ENCODE measurements at places on chromosomes 1 and 21.

DNA sequence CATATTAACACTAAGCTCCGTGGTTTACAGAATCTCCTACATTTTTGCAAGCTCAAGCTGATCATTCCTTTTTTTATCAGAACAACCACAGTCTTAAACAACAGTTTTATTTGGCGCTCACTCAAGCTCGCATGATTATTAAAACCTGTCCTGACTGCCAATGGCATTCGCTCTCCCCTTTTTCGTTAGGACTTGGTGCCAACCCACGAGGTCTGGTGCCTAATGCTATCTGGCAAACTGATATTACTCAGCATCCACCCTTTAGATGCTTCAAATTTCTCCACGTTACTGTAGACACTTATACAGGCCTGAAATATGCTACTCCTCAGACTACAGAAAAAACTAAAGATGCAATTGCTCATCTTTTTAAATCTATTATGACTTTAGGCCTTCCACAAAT is 23.0 kb upstream of the ITLN1 start:
- DNase-seq = no peak

- no peak for DNase-seq
These were observed 9.1 kb downstream of the INAVA start for GRCh38 chr1:200903793-200904192.

GRCh38 chr1:174075245-174075692 is 53.1 kb upstream of the RC3H1 start:
- DNase-seq = no peak

- DNase-seq = no peak
These were observed 68.1 kb upstream of the SLC45A1 start for GRCh38 chr1:8249838-8250237.

GRCh38 chr1:246153796-246154212 is 353.3 kb downstream of the SMYD3 start:
- DNase-seq = no peak

GRCh38 chr1:19073311-19074186 is 117.1 kb upstream of the IFFO2 start:
- no peak for DNase-seq

GRCh38 chr1:2180297-2181245 is 14.0 kb downstream of the FAAP20 start:
- DNase-seq = no peak

GRCh38 chr1:9352377-9353134 is 59.9 kb downstream of the SPSB1 start:
- DNase-seq = no peak

- DNase-seq = no peak
These were observed 117.4 kb upstream of the SLC45A1 start for GRCh38 chr1:8200317-8201115.

DNA sequence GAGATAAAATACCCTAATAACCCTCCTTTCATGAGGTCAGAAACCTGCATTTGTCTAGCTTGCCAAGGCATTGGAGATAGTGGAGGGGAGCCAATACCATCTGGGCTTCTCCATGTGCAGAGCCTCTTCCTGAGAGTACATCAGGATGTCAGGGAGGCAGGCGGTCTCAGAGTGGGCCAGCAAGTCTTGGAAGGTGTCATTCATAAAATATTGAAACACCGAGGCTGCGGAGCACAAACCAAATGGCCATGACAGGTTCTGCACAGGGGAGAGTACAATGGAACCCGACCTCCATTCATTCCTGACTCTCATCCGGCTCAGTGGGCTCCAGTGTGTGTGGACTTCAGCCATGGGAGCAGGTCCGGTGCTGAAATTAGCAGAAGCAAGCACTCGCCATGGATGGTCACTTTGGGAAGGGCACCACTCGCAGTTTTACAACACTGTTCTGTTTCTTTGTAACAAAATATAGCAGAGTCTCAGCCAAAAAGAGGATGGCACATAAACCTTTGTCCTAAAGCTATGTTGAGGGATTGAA is 446.6 kb downstream of the SIPA1L2 start:
- DNase-seq = no peak

GRCh38 chr1:179976970-179977651 is 22.5 kb downstream of the CEP350 start:
- no peak for DNase-seq

DNA sequence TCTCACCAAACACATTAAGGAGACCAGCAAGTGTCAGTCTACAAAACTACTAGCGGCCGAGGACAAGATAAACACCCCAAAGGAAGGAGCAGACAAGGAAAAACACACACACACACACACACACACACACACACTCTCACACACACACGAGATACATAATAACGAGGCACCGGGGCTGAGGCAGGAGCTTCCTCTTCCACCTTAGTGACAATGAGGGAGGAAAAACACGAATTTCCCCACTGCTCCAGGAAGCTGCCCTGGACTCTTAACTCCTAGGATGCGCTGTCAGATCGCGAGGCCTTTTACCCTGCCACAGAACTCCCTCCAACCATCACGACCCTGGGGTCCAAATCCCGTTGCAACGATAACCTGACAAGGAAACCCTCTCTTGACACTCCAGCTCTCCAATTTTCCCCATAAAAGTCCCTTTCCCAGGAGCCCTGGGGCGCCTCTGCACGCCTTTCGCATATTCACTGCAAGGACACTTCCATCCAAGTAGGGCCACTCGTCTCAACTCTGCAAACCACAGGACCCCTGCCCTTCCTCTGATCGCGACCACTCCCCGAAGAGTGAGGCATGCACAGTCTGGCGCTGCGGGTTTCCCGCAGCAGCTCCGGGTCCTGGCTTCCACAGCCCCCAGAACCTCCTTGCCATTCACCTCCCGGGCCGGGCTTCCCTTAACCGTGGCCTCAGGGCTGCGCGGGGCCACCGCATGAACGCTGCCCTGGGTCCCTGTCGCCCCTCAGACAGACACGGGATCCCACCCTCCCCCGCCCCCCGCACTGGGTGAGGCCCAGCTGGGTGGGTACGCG is 581 bp downstream of the ETV3 start:
- no peak for DNase-seq

DNA sequence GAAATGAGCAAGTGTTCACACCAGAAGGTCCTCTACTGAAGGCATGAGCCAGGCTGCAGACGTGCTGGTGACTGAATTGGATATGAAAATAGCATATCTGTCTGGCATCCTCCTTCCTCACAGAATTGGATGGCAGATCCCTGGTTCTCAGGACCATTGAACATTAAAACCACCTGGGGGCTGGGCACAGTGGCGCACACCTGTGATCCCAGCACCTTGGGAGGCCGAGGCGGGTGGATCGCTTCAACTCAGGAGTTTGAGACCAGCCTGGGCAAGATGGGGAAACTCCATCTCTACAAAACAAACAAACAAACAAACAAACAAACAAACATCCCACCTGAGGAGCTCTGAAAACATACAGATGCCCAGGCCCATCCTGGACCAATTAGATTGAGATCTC is 23.4 kb downstream of the TEX35 start:
- DNase-seq = no peak

- DNase-seq = no peak
These were observed 1.3 kb downstream of the NOS1AP start for GRCh38 chr1:162070825-162071224.

DNA sequence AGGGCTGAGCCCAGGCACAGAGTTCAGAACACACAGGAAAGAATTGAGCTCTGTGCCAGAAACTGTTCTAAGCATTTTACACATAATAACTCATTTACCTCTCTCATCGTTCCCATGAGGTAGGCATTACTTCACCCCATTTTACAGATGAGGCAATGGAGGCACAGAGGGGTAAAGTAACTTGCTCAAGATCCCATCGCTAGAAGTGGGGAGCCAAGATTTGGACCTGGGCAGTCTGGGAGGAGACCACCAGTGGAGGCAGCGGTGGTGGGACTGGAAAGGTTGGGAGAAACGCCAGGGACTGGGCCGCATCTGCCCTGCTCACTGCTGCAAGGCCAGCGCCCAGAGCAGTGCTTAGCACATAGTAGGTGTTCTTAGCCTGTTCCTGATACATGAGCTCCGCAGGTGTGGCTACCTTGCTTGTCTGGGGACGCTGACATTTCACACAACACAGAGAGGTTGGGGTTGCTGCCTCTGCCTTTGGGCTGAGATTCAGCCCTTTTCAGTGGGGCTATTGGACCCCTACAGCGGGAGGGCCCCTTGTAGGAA is 27.8 kb upstream of the EPS8L3 start:
- DNase-seq = no peak
